ENCODE measurements at places on chromosomes 16 and 17.

DNA sequence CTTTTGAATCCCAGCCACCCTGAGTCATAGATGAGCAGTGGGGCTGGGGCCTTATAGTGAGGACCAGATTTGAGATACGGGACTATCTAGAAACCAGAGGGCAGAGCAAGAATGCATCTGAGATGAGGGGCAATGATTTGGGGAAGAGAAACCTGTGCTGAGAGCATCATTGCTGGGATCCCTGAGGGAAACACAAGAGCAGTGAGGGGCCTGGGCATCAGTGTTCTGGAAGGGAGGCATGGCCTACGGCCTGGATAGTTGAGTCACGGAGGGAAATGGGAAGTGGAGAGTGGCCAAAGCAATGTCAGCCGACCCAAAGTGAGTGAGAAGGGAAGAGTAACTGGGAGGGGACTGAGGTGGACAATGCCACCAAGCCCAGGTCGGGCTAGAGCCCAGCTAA lies 5.2 kb downstream of the CAMTA2 start:
- DNase-seq, result no peak

DNA sequence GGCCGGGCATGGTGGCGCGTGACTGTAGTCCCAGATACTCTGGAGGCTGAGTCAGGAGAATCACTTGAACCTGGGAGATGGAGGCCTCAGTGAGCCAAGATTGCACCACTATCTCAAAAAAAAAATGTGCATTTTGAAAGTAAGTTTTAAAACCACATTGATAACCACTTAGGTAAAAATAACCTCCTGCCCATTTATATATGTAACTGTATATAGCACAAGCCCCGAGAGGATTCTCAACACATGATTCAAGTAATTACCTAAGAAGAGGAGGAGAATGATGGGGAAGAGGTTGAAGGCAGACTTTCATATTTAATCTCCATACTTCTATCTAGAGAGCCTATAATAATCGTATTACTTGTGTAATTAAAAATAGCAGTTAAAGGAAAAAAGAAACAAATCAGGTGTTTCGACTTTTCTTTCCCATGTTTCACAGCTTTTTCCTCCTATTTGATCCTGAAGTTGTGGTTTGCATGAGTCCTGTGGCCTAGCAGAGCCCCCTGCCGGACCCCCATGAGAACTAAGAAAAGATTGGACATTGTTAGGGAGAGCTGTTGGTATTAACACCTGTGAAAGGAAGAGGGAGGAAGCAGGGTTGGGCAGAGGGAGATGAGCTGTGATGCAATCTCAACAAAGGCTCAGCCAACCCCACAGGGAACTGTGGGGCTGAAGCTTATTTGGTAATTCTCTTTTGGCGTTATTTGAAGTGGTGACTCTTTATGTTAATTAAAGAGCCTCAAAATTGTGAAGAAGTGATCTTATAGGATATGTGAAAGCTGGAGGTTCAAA lies 22.1 kb downstream of the PMFBP1 start:
- no peak for DNase-seq

DNA sequence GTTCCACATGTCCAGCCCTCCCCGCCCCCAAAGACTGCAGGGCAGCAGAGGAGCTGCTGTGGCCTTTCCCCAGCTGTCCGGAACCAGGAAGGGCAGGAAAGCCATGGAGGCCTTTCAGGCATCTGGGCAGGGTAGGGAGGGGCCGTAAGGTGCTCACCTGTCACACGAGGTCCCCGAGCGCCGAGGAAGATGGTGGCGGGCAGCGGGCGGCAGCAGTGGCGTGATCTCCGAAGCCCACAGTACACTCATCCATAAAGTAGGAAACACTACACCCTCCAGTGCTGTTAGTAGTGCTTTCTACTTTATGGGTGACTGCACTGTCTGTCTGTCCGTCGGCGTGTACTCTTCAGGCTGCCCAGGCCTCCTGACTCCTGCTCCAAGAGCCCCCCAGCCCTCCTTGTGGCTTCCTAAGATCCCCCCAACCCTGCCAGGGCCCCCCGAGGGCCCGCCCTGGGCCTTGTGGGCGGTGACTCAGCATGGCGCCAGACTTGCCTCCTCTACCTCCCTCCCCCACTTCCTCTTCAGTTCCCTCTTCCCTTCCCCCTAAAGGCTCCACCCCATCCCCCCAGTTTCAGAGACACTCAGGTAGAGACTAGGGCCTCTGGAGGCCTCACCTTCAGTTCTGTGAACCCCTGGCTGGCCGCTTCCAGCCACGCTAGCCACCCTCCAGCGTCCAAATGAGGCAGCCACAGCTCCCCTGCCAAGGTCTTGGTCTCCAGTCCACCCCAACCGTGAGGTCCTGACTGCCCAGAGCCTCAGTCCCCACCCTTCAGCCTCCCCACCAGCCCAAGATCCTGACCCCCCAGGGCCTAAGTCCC lies 2.6 kb upstream of the TSPOAP1 start:
- DNase-seq, result no peak

DNA sequence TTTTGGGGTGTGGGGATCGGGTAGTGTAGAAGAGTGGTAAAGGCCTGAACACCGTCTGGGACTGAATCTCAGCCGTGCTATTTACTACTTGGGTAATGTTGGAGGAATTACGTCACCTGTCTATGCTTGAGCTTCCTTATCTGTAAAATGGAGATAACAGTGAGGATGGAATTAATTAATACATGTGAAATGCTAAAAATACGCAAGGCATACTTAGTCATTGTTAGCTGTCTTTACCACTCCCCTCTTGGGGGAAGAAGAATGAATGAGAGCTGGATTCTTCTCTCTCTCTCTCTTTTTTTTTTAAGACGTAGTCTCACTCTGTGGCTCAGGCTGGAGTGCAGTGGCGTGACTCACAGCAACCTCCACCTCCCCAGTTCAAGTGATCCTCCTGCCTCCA lies 41.1 kb upstream of the TANGO6 start:
- DNase-seq, result no peak

DNA sequence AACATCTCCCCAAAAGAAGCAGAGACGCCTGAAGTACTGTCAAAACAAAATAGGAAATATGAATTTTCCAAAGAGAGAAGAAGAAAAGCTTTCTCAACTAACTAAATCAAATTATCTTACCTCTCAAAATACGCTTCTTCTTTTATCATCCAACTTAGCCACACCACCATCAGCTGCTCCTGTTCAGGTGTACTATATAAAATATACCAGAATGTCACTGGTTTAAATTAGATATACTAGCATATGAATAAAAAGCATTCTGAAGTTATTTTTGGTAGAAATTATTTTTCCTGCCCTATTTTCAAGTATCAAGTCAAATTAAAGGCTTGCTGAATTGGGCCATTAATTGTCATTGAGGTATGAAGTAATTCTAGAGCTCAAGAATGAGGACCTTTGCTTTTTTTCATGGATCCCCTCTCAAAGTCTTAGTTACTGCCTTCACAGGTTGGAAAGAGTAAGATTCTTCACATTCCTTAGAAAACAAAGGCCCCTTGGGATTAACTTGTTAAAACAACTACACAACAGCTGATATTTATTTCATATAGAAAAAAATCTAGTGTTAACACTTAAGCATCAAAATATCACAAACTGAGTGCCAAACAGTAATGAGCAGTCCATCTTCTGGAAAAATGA lies 30.1 kb downstream of the INTS2 start:
- no peak for DNase-seq

- DNase-seq, result peak; percentile 48
These were observed 4.4 kb downstream of the MAP3K3 start for GRCh38 chr17:63626551-63627180.

DNA sequence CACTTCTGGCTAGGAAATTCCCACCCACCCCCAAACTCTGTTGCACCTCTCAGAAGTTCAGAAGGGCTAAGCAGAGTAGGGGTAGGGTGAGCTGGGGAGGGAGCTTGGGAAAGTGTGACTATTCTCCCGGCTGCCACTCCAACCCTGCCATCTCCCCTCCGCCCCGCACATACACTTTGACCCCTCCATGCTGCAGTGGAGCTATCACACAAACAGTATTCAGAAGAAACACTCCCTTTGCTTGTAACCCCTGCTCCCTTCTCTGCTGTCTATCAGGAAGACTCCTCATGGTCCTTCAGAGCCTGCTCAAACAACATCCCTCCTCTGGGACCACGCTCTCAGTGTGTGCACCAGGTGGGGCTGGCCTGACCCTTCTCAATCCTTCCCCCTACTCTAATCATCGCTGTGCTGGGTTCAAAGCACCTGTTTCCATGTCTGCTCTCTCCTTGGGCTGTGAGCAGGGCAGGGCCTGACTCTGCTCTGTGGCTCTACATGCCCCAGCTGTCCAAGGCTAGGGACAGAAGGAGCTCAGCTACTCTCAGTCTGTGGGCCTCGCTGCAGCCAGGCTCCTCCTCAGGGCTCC lies 8.6 kb downstream of the SLC13A5 start:
- DNase-seq, result no peak

DNA sequence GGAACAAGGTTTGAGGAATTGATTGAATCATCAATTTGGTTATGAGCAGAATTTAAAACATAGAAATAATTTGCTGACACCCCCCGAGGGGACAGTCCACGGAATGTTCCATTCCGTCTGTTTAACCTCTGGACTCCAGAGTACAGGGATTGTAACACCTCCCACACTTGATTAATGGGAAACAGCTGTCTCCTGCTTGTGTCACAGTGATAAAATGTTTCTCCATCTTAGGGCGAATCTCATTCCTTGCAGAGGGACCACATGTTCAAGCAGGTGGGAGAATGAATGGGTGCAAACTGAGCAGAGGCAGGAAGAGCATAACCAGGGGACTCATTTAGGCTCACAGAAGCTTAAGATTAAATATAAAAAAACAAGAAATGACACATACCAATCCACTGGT lies 249.5 kb upstream of the RBFOX1 start:
- no peak for DNase-seq

DNA sequence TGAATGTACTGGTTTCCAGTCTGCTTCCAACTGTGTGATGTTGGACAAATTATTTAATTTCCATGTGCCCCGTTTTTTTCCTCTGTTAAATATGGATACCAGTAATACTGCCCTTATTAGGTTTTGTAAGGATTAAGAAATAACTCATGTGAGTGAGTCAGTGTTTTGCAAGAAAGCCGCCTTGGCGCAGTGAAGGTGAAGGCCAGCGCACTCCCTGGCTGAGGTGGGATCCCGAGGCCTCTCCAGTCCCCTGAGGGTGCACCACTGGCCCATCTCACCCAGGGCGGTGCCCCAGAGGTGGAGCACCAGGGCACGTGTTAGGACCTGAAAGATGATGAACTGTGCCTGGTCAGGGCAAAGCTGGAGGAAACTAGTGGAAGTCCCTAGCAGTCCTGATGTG lies 43.5 kb downstream of the PHKB start:
- no peak for DNase-seq

GRCh38 chr17:44444735-44445105 lies 55.3 kb upstream of the ITGA2B start:
- DNase-seq, result no peak

GRCh38 chr17:6166492-6167179 lies 96.5 kb downstream of the WSCD1 start:
- no peak for DNase-seq

DNA sequence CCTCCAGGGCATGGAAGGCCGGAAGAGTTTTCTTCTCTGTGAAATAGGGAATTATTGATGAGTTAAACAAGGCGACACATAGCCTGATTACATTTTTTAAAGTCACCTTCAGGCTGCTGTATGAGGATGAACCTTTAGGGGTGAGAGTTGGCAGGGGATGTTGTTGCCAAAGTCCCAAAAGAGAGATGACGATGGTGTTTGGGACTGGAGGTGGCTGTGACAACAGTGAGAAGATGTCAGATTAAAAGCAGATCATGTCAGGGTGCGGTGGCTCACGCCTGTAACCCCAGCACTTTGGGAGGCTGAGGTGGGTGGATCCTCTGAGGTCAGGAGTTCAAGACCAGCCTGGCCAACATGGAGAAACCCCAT lies 16.8 kb upstream of the ASGR2 start:
- no peak for DNase-seq

DNA sequence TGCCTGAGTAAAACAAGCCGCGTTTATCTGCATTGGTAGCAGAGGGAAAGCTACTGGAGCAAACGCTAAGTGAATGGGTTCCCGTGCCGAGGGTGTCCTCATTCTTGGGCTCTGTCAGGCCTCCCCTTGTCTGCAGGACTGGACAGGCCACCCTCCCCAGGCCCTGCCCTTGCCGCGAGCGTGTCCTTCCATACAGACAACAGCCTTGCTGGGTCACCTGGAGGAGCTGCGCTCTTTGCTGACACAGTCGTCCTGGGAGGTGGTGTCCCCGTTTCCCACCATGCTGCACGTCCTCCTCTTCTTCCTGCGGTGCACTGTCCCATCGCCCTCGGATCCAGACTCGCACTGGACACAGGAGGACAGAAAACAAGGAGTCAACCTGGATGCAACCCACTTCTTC lies 7.8 kb upstream of the MXRA7 start:
- no peak for DNase-seq

GRCh38 chr16:17229131-17229530 lies 241.6 kb downstream of the XYLT1 start:
- no peak for DNase-seq

GRCh38 chr17:1475321-1475854 lies 17.1 kb downstream of the MYO1C start:
- DNase-seq, result no peak

- DNase-seq, result peak; percentile 65
These were observed 1.5 kb upstream of the PSMD3 start for GRCh38 chr17:39979016-39979670.

DNA sequence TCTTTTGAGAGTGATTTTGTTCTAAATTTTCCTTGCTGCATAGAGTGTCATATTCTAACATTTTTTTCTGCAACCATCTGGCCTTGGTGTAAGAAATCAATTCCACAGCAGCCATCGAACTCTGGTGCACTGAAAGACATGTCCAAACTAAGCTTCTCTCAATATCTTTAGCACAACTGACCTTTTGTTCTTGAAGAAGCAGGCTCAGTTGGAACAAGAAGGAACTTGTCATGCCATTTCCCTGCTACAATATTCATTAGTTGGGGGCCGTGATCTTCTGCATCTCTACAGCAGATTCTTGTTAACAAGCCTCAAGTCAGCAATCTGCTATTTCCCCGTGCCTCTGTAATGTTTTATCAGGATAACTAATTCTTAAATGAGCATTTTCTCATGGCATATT lies 1305.6 kb downstream of the CDH11 start:
- DNase-seq, result no peak
